Activated CD4-positive, alpha-beta T cell treated with anti-CD3 and anti-CD28 coated beads for 1 hour (primary cell): ENCODE measurements at places on chromosomes 6 and 20.

- no peak for DNase-seq
Observed at GRCh38 chr6:27908017-27908416, 4.2 kb downstream of the OR2B2 start.

DNA sequence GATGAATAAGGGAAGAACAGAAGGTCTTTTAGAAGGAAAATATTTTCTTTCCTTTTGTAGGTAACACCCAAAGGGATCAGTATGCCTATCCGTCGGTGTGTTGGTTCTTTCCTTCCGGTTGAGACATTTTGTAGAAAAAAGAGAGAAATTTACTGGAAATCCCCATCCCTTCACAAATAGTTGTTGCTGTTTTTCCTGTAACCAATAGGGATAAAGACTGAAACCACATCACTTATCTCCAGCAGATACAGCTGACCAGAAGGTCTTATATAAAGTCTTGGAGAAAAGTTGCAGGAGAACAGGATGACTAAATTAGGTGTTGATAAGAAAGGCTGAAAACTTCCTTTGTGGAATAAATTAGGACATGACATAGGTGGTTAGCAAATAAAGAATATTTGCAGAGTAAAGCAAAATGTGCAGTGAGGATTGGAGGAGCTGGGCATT lies 14.8 kb upstream of the HLA-DRB1 start:
- no peak for DNase-seq

- DNase-seq: no peak
Observed at GRCh38 chr6:84167457-84167856, 60.0 kb downstream of the CEP162 start.

- no peak for DNase-seq
Observed at GRCh38 chr6:97586344-97586743, 303.3 kb upstream of the MMS22L start.

DNA sequence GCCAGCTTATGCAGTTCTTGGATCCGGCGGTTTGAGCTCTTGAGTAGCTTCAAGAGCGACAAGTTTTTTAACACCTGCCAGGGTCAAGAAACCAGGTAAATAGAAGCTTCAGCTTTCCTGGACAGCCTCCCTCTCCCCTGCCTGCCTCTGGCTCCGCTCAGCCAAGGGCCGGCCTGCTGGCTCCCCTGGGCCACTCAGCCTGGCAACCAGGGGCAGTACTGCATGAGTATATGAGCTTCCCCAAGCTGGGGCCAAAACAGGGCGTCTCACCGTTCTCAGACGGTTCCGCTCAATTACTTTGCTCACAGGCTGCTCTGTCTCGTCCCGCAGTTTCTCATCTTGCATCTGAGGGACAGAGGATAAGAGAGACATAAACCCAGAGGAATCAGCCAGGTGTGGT lies 856 bp downstream of the TP53TG5 start:
- DNase-seq: no peak

- no peak for DNase-seq
Observed at GRCh38 chr6:14118446-14118845, 874 bp downstream of the CD83 start.

GRCh38 chr6:155530219-155530834 lies 74.7 kb upstream of the NOX3 start:
- DNase-seq: no peak

DNA sequence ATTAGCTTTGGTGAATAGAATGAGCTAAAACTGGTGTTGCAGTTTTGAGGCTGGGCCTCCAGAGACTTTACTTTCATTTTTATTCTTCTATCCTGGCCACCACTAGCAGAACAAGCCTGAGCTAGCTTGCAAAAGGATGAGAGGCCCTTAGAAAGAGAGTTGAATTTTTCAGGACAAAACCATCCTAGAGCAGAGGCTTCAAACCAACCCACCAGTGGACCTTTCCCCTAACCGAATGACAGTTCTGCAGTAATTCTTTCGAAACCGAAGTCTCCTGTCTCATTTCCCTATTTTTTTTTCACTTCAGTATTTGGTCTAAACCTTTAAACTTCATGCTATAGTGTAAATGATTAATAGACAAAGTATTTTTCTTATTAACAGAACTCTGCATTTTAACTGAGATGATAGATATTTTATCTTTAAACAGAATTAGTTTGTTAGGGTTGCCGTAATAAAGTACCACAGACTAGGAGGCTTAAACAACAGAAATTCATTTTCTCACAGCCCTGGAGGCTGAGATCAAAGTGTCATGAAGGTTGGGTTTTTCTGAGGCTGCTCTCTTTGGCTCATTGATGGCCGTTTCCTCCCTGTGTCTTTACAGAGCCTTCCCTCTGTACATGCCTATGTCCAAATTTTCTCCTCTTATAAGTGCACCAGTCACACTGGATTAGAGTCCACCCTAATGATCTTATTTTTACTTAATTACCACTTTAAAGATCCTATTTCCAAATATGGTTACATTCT lies 80.6 kb upstream of the PAK5 start:
- no peak for DNase-seq

GRCh38 chr6:26354162-26354561 lies 10.8 kb upstream of the BTN3A2 start:
- no peak for DNase-seq

DNA sequence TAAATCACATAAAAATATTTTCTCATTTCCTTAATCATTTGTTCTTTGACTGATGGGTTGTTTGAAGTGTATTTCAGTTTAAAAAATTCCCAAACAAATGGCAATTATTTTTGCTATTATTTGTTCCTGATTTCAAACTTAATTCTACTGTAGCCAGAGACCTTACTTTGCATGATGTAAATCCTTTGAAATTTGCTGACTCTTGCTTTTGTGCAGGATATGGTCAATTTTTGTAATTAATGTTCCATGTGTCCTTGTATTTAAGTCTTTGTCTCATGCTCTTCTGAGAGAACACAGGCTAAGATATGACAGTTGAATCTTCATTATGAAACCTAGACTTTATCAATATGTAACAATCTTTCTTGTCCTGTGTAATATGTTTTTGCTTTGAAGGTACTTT lies 295.0 kb upstream of the CHD6 start:
- DNase-seq: no peak

DNA sequence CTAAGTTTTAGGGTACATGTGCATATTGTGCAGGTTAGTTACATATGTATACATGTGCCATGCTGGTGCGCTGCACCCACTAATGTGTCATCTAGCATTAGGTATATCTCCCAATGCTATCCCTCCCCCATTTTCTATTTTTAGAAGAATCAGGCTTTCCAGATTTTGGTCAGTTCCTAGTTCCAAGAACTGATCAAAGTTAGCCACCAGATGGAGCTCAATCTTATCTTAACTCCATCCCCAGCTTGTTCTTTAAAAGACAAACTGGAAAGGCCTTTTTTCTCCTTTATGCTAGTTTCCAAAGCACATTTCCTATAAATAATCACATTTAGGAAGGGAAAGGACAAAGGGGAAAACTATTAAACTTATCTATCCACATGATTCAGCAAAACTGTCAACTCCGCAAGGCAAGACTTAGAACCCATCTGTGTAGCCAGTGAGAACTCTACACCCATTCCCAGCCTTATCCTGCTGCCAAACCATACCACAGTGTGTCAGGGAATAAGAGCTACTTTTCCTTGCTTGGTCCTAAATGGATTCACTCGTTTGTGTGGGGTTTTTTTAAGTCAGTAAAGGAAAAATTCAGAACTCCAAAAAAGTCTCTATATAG lies 22.8 kb upstream of the KHDC1 start:
- DNase-seq: no peak

DNA sequence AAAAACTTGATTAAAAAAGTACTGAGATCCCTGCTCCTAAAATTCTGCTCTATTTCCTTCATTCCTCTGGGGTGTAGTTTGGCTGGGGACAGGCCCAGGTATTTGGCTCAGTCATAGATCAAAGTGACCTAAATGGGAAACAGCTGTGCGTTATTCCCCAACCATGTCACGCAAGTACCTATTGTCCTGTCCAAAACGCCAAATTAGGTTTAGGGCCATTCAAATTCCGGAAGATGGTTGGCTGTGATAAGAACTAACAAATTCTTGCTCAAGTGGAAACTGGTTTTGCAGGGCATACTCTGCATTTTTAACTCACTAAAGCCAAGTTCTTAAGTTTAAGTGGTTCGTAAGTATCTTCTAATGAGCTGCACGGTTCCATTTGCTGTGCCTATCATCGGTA lies 147.6 kb upstream of the TMEM170B start:
- no peak for DNase-seq

DNA sequence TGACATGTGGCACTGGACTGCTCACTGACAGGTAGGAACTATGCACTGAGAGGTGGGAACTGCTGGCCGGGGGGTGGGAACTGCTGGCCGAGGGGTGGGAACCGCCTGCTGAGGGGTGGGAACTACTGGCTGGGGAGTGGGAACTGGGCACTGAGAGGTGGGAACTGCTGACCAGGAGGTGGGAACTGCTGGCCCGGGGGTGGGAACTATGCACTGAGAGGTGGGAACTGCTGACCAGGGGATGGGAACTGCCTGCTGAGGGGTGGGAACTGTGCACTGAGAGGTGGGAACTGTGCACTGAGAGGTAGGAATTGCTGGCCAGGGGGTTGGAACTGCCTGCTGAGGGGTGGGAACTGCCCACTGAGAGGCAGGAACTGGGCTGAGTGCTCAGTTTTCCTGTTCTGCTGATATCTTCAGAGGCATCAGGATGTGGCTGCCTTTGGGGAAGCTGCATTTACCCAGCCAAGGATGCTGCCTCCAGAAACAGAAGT lies 90.2 kb downstream of the THBS2 start:
- DNase-seq: no peak

- DNase-seq: no peak
Observed at GRCh38 chr20:38308047-38308438, 4.1 kb downstream of the BPI start.

DNA sequence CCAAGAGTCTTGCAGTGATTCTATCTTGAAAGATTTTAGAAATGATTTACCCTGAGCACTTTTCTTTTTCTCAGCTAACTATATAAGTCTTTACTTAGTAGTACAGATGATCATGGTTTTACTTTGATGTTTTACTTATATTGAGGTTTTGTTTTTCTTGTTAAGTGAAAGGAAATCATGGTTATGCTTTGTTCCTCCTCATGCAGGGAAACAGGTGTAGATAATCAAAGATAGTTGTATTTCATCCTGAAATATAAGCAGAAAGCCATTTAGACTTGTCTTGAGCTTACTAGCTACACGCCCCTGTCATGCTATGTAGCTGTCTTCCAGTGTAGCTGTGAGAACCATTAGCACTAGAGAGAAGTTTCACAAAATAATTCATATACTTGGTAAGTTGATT lies 113.9 kb downstream of the HIVEP1 start:
- DNase-seq: no peak

DNA sequence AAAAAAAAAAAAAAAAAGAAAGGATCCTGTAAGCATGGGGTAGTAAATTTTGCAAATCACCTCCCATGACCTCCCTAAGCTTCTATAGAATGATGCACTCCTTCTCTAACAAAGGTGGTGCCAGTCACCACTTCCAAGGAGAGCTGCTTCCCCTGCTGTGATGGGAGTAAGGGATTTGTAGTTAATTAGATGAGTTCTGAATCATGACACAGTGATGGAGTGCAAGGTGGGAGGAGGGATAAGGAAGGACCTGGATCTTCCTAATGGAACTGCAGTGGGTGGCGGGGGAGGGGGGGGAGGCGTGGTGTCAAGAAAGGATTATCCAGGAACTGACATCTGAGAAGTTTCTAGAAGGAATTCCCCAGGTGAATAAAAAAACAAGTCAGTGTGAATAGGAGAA lies 47.8 kb downstream of the NRN1 start:
- DNase-seq: no peak

DNA sequence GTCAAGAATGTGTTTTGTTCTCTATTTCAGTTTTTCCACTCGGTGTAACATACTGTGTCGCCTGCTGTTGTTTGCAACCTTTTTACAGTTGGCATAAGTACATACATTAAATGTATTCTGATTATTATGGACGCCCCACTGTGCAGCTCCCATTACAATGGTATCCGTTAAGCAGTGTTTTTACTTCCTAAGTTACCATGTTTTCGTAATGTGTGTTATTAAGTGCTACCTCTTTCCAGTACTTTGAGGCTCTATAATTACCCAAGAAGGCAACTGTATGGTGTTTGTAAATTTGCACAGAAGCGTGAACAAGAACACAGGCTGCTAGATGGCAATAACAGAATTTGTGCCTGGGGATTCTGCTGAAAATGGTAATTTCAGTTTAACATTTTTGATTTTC lies 568.0 kb upstream of the MARCKS start:
- no peak for DNase-seq

- no peak for DNase-seq
Observed at GRCh38 chr20:22241609-22242008, 342.8 kb downstream of the FOXA2 start.

DNA sequence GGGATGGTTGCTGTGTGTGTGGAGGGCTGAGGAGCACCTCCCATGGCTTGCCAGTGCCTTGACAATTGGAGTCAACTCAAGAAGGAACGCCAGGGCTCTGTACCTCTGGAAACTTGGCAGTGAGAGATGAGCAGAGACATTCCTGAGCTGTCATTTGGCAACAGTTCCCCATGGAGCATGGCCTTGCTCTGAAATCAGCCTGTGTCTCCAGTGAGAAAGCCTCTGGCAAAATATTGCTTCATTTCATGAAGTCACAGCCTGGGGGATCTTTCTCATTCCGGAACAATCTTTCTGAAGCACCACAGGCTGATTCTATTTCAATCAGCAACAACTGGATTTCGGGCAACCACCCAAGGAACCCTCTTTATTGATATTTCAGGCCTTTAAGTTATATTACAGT lies 52.2 kb upstream of the FNDC1 start:
- no peak for DNase-seq

- DNase-seq: no peak
Observed at GRCh38 chr20:54026295-54027064, 43.9 kb downstream of the BCAS1 start.

DNA sequence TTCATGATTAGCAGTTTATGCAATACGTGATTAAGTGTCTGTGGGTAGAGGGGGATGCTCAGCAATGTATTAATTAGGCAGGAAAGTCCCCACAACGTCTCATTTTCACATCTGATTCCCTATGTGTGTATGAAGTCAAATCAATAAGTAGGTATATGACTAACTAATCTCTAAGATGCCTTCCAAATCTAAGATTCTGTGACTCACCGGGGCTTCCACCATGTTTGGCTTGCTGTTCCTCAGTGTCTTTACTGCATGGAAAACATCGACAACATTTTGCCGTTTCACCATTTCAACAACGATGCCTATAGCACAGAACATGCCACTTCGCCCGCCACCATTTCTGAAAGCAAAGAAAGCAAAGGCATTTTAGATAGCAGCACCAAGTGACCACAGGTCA lies 72.0 kb upstream of the THEMIS start:
- no peak for DNase-seq

DNA sequence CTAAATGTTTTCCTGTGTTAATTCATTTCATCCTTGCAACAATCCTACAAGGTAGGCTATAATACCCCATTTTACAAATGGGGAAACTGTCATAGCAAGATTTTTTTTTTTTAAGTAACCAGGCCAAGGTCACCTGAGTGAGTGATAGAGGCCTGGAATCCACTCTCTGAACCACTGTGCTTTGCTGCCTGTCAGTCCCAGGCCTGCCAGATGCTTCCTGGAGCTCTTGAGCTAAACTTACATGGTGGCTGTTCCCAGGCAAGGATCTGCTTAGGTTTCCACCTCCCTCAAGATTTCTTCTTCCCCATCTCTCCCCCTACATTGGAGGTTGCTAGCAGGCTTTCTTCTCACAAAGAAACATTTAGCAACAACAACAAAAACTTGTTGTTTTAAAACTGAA lies 32.7 kb upstream of the RNF8 start:
- no peak for DNase-seq
